Stimulated activated CD8-positive, alpha-beta memory T cell treated with anti-CD3 and anti-CD28 coated beads, Interleukin-4, amount 100 ng/mL, for 1 hour (primary cell): ENCODE measurements at places on chromosomes 2 and 18.

GRCh38 chr2:182078988-182079602, 93.4 kb downstream of the PPP1R1C start:
- no peak for DNase-seq

DNA sequence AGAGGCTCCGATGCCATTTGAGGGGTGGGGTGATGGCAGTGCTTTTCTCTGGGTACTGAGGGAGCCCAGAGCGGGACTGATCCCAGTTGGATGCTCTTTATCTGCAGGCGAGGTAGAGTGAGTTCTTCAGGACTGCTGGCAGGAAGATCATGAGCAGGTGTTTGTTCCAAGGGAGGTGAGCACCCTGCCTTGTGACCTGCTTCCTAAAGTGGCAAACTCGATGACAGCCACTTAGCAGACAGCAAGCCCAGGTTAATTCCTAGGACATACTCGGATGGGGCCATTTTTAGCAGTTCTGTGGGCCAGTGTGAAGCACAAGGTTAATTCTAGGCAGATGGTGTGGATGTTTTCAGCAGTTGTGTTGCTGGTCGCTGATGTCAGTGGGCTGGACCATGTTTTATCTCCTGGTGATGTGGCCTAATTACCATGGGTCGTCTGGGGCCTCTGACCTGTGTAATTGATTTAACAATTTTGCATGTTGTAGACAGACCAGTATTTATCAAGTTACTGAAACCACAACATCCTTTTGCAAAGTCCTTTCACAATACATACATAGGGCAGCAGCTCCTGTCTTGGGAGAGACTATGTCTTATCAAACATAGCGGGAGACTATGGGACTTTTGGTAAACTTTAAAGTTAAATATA, 4.9 kb downstream of the FKBP1B start:
- DNase-seq: no peak

GRCh38 chr2:172372436-172372835, 55.0 kb upstream of the ITGA6 start:
- DNase-seq: no peak

DNA sequence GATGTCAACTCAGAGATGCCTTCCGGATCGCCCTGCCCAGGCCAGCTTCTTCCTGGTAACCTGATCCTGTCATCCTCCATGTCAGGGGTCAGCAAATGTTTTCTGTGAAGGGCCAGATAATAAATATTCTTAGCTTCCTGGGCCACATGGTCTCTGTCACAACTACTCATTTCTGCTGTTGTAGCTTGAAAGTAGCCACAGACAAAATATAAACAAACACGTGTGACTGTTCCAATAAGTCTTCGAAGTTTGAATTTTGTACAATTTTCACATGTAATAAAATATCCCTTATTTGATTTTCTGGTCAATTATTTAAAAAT, 35.8 kb downstream of the ANXA4 start:
- no peak for DNase-seq

- no peak for DNase-seq
Observed at GRCh38 chr2:11480406-11480805, 14.4 kb upstream of the E2F6 start.

GRCh38 chr2:160201849-160202539, 1.9 kb upstream of the ITGB6 start:
- no peak for DNase-seq

DNA sequence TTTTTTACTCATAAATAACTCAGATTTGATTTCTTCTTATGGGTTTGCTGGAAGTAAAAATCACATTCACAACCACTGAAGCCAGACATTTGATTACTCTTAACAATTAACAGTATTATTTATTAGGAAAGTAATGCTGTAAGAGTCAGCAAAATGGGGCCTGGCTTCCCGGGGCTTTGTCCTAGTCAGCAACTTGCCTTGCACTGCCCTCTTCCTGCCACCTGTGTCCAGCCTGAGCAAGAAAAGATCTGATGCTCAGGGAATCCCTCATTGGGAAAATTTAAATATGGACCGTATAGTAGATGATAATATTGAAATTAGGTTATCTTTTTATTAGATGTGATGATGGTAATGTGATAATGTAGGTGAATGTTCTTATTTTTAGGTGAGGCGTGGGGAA, 30.8 kb upstream of the ACYP2 start:
- no peak for DNase-seq

DNA sequence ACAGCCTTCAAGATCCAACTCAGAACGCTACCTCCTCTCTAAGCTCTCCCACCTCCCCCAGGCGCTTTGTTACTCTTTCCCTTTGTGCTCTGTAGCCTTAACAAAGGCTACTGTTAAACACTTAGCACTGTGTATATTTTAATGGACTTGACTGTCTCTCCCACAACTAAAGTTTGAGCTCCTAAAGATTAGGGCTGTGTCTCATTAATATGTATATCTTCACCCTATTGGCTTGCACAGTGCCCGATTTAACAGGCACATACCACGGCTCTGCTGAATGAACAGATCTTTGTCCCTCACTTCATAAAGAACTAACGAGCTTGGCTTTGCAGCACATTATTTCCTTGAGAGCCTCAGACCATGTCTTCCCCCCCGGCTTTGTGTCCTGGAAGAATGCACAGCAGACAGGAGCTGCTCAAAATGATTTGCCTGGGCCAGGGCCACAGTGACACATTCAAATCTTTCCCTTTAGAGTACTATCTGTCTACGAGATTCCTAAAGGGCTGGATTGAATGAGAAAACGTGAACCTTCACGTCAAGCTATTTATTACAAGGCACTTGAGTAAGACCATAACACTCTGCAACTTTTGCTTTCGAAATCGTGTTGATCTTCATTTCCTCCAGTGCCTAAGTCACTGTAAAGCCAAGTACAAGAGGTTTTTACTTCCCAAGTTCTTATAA, 22.1 kb downstream of the ABHD3 start:
- DNase-seq: no peak

DNA sequence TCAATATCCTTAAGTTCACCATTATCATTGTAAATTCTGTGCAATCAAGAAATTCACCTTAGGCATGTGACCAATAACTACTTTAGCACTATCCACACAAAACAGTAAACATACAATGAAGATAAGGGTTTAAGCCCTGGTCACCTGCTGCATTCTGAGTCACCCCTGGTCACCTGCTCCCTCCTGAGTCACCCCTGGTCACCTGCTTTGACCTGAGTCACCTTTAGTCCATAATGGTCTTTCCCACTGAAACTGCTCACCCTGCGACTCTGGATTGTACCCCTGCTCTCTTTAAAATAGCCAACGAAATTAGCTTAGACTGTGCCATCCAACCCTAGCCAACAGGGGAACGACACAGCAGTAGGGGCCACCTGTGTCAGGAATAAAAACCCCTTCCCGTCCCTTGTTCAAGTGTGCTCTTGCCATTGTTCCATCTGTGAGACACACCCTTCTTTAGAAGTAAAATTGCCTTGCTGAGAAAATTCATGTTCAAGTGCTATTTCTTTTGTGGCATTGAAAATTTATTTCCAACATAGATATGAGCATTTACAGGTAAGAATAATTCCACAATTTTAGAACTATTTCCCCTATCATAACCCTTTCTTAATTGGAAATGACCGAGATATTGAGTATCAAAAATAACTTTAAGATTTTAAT, 902.8 kb downstream of the DSC3 start:
- DNase-seq: no peak

DNA sequence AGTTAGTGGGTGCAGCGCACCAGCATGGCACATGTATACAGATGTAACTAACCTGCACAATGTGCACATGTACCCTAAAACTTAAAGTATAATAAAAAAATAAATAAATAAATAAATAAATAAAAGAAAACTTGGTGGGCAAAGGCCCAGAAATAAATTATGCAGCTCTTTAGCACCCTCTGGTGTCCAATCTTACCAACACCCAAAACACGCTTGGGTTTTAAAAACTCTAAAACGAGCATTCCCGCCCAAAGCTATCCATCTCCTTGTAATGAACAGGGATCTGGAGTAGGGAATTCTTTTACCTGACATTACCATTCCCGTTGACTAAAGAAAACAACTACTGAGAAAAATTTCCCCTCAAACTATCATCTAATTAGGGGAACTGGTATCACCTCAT, 2005.9 kb upstream of the CELF4 start:
- DNase-seq: no peak

DNA sequence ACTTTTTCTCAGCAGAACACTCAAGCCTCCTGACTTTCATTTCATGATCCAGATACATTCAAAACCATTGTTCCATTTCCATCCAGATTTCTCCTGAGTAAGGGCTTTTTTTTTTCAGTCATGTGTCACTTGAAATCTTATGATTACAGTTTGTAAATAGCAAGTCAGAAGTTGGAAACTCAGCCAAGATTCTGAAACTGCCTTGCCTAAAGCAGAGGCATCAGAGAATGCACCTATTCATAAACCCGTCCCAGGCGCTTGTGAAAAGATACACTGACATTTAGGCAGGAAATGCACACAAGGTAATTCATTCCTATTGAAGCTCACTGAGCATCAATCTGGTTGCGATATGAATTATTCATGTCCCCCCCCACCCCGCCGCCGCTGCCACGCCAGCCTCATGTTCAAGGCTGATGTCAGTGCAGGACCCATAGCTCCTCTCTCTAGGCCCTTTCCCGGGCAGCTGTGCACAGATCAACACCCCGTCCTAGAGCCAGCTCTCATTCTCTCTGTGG, 30.4 kb upstream of the MGAT4A start:
- DNase-seq: no peak

GRCh38 chr2:144650907-144651306, 131.0 kb upstream of the ZEB2 start:
- no peak for DNase-seq

- DNase-seq: no peak
Observed at GRCh38 chr2:190084704-190085103, 22.2 kb upstream of the MSTN start.

DNA sequence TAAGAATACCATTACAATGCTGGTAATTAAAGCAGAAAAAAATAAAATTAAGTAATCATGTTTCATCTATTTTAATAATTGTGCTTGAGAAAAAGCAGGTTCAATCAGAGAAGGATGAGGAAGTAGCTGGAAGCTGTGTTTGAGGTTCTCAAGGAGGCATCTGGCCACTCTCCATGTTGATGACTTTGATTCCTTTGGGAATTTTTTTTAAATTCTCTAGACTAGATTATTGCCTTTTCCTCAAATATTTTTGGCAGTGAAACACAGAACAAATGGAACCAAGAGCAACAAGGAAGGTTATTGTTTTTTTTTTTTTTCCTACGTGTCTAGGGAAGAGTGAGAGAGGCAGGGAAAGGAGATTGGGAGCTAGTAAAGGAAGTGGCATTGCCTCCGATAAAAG, 99.9 kb upstream of the NRP2 start:
- DNase-seq: no peak

DNA sequence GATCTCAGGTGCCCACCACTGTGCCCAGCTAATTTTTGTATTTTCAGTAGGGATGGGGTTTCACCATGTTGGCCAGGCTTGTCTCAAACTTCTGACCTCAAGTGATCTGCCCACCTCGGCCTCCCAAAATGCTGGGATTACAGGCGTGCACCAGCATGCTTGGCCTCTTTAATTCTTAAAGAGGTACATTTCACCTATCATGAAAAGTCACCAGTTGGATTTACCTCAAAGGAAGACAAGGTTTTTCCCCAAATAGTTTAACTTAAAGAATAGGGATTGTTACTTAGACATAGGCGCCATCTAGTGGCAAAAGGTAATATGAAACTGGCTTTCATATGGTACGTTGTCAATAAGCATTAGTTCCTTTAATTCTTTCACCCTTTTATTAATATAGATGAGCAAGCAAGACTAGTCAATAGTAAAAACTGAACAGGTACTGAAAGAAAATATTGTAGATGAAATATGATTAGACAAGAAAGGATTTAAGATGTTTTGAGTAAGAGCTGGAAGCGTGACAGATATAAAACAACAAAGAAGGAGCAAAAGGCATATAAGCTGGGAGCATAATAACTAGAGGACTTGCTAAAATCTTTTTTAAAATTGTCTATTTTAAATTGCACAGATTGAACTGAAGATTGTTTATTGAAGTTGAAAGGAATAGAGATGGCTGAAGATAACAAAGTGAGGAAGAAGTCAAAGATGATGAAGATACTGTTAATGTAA, 35.0 kb upstream of the PSMD14 start:
- DNase-seq: no peak

- no peak for DNase-seq
Observed at GRCh38 chr2:168583710-168584521, 127.8 kb downstream of the CERS6 start.

- no peak for DNase-seq
Observed at GRCh38 chr2:114354199-114354598, 88.2 kb upstream of the DPP10 start.

- no peak for DNase-seq
Observed at GRCh38 chr2:174856447-174856846, 92.2 kb upstream of the CHRNA1 start.

- no peak for DNase-seq
Observed at GRCh38 chr2:189441709-189442074, 418 bp downstream of the WDR75 start.

GRCh38 chr2:239800785-239801386, 224.3 kb downstream of the NDUFA10 start:
- no peak for DNase-seq

DNA sequence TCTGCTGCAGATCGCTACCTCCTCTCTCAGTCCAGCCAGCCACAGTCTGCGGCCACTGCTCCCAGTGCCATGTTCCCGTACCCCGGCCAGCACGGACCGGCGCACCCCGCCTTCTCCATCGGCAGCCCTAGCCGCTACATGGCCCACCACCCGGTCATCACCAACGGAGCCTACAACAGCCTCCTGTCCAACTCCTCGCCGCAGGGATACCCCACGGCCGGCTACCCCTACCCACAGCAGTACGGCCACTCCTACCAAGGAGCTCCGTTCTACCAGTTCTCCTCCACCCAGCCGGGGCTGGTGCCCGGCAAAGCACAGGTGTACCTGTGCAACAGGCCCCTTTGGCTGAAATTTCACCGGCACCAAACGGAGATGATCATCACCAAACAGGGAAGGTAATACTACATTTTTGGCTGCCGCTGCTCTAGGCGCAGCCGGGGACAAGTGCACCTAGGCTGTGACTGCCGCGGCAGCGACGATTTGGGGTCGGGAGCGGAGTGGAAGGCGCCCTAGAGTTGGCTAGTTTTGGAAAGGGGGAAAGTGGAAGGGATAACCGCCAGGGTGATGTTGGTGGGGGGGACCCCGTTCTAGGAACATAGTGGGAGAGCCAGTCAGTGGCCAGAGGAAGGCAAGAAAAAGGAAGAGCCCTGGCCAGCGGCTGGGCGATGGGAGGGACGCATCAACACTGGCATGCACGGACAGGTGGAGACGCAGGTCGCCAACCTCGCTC, 776 bp downstream of the TBR1 start:
- no peak for DNase-seq

DNA sequence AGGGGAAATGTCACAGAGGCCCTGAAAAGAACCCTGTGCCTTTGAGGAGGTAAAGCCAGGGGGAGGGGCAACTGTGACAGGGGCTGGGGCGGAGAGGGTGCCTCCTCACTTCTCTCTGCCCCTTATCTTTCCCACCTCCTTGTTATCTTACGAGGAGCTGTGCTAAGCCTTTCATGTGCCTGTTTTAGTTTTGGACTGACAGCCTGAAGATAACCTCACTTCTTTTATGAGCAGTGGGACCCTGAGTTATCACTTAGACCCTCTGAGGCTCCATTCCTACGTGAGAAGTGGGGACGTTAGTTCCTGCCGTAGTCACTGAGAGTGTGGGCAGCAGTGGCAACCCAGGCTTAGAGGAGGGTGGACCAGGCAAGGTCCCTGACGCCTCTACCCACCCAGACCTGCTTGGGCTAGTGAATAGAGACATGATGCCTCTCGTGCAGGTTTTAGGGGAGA, 39.5 kb upstream of the LBH start:
- DNase-seq: no peak
